ENCODE measurements at places on chromosomes 13 and 19.

- DNase-seq: no peak
Measured at GRCh38 chr19:1379126-1379905, 4.4 kb upstream of the NDUFS7 start.

GRCh38 chr13:34310539-34310938 is 492.6 kb downstream of the RFC3 start:
- no peak for DNase-seq

DNA sequence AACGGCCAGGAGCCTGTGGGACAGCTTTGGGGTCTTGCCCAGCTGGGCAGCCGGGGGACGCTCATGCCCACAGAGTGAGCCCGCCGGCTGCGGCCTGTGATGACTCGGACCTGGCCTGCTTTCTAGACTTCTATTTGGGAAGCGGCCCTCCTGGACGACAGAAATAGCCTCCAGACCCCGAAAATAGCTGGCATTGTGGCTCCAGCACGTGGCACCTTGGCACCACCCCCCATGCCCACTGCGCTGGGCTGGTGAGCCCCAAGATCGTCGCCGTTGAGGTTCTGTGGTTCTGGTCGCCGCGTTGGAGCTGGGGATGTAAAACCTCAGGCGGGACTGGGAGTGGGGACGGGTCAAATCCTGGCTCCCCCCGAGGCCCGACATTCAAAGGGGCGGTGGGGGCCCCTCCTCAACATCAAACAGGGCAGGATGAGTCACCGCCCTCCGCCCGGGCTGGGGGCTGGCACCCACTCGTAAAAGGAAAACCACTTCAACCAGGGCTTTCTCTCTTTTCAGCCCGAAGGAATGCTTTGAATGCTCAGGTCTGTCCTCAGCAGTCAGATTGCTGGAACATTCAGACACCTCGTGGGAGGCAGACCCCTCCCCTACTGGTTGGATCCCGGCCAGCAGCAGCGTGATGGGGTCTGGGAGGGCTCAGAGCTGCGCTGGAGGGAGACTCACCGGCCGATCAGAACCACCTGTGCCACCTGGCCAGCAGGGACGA is 42.1 kb downstream of the GADD45B start:
- DNase-seq: no peak

DNA sequence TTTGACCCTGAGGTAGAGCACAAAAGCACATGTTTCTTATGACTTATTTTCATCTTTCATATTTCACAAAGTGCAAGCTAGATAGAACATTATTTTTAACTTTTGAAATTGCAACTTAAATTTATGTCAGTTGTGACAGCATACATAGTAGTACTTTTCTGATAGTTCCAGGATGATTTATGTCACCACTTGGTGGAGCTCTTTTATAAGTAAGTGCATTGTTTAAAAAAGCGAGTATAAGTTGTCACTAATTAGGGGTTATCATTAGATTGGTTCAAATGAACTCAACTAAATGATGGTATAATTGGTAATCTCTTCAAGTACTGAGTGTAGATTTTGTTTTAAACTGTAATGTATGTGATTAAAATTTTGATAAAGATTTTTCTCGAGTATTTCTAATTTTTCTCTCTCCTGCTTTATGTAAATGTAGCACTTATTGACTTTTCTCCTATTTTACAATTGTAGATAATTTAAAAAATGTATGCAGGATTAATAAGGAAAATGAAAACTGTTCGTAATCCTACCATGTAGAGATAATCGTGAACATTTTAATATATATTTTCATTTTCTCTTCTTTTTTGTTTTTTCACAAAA is 31.1 kb downstream of the RB1 start:
- no peak for DNase-seq

GRCh38 chr19:33177417-33177979 is 16.6 kb upstream of the LRP3 start:
- DNase-seq: no peak

- DNase-seq: no peak
Measured at GRCh38 chr19:31057476-31057875, 291.8 kb downstream of the TSHZ3 start.

All from iPS DF 19.7 (cell line).